Dorsolateral prefrontal cortex (tissue), 122 donors: ENCODE measurements at places on chromosomes 2 and 18.

- no peak for DNase-seq
Measured at GRCh38 chr18:12776821-12777471, 74.1 kb downstream of the PSMG2 start.

- DNase-seq, result no peak
Measured at GRCh38 chr2:179096090-179096489, 46.2 kb upstream of the CCDC141 start.

DNA sequence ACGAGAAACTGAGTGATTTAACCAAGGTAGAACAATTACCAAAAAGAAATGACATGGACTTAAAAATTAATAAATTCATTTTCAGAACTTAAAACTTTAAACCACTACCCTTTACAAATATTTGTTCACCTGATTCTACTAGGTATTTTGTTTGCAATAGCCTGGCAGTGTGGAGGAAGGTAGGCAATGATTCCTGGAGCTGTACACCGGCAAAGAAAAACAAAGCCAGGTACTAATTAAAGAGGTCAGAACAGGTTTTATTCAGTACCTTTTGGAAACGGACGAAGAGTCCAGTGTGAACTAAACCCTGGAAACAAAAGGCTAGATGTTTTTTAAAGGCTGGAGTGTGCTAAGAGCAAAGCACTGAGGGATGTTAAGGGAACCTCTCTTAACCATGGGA lies 561.3 kb upstream of the FSHR start:
- no peak for DNase-seq

GRCh38 chr2:217899231-217900009 lies 103.4 kb downstream of the TNS1 start:
- DNase-seq, result no peak

GRCh38 chr2:213119061-213119809 lies 32.2 kb downstream of the IKZF2 start:
- no peak for DNase-seq

GRCh38 chr2:200298816-200299215 lies 7.7 kb upstream of the SPATS2L start:
- no peak for DNase-seq

DNA sequence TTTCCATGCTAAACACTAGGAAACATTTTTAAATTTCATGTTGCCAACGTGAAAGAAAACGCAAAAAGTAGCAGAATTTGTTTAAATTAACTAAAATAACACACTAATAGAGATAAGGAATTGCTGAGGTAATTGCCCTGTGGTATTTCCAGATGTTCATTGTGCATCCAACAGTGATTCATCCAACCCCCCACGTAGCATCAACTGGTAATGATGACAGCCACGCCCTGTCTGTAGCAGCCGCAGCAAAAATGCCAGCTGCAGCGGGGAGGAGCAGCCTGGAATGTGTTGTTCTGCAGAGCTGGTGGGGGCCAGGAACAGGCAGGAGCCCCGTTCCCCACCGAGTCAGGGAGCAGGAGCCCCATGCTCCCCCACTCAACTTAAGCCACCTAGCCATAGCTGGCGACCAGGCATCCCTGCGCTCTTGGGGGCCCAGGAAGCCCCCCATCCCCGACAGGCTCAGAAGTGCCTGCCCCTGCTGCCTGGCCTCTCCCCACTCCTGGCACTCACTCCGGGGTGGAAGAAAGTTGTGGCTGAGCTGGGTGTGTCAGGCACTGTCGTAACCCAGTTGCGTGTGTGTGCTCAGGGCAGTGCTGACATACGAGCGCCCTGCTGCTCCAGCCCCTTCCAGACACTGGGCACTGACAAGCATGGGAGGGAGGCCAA lies 695.1 kb upstream of the ACVR2A start:
- DNase-seq, result no peak

GRCh38 chr18:50014606-50015005 lies 180.3 kb downstream of the MYO5B start:
- no peak for DNase-seq

GRCh38 chr2:169066897-169067296 lies 2.5 kb upstream of the DHRS9 start:
- DNase-seq, result no peak

- DNase-seq, result no peak
Measured at GRCh38 chr2:172344159-172344558, 83.2 kb upstream of the ITGA6 start.

- peak; percentile 33 for DNase-seq
Measured at GRCh38 chr2:172095146-172095904, 7.4 kb downstream of the DLX2 start.

- no peak for DNase-seq
Measured at GRCh38 chr2:137981112-137981656, 16.9 kb downstream of the HNMT start.

DNA sequence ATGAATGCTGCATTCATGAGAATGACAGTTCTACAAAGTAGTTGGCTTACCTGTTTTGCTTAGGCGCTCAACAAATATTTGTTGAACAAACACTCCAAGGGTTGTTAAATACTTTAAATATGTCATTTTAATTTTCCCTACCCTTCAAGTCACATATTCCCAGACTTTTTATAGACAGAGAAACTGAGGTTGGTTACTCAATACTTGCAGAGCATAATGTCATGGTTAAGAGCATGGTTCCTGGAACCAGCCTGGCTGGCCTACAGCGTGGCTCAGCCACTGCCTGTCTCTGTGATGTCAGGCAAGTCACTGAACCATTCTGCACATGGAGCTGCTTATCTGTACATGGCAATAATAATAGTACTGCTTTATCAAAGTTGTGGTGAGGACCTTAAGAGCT lies 120.0 kb upstream of the STK17B start:
- no peak for DNase-seq

DNA sequence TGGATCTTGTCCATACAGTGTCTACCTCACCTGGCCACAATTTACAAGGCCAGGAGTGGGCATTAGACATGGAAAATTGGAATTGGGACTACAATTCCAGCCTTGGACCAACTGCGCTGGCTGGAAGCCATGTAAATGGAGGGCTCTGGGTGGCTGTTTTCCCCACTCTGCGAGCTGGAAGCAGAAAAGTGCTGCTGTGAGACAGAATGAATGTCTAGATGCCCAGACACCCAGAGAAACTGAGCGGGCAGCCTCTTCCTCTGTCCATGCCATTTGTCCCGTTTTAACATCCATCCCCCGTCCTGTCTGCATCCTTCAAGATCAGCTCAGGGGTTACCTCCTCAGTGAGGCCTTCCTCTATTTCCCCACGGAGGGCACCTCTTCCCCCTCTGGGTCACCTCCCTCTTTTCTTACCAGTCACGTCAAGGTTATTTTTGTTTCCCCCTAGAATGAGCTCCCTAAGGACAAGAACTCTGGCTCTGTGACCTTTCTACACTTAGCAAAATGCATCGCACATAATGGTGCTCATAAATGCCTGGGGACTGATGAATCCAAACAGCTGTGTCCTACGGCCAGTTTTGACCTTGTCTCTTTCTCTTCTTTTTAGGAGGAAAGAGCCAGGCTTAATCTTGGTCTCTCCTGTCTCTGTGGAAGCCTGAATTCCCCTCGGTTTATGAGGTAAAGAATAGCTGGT lies 41.2 kb downstream of the MCFD2 start:
- DNase-seq, result no peak

DNA sequence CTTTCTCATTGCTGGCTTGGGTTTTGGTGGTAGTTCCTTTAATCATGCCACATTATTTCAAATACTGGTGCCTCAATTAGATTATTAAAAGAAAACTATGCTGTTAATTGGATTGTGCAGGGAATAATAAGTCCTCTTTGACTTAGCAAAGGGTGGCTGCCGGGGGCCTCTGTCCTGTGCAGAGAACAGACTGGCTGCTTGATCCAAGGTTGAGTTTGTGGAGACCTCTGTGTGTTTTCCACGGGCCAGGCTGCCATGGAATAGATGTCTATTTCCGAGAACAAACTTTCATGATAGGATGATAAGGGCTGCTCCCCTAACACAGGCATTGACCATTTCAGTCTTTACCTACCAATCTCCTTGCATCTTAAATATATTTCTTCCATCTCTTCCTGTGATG lies 30.4 kb upstream of the OTOS start:
- DNase-seq, result no peak

GRCh38 chr2:105398336-105399206 lies at the start of gene FHL2:
FHL2 (minus strand) TSS chr2:105399051; CDS start chr2:105386516, 12,535 bp downstream.
- DNase-seq, result no peak

- no peak for DNase-seq
Measured at GRCh38 chr2:32947484-32948143, 861 bp downstream of the LTBP1 start.

DNA sequence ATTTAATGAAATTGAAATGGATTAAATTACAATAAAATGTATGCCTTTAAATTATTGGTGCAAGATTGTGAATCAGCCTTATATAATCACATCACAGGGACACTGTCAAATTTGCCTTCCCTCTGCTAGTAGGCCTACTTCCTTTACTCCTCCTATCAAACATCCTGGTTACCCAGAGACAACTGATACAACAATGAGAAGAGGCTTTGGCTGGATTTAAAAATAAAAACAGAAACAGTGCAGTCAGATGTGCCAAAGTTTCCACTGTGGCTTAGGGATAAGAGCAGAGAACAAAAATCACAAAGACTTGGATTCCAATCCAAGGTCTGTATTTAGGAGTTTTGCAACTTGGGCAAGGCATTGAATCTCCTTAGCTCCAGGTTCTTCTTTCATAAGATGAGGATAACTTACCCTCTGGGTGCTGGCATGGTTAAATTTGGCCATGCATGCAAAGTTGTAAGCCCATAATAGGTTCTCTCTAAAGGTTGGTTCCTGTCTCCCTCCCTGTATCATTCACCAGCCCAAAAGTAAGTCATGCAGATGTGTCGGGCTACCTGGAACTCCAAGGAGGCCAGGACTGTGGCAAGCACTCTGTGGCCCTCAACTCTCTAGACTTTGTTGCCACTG lies 99.3 kb upstream of the LRATD1 start:
- no peak for DNase-seq
